ENCODE measurements at places on chromosomes 5 and 9. TPM values are rescaled to one million over a fixed set of nuclear protein-coding genes. Genes with fewer than 3 reads are reported as not detected.

The GLIPR2 gene
- 17.0 TPM for total RNA-seq

The ZNG1F gene
- 5.6 TPM for total RNA-seq

The CCNJL gene
- 1.3 TPM for total RNA-seq

DNA sequence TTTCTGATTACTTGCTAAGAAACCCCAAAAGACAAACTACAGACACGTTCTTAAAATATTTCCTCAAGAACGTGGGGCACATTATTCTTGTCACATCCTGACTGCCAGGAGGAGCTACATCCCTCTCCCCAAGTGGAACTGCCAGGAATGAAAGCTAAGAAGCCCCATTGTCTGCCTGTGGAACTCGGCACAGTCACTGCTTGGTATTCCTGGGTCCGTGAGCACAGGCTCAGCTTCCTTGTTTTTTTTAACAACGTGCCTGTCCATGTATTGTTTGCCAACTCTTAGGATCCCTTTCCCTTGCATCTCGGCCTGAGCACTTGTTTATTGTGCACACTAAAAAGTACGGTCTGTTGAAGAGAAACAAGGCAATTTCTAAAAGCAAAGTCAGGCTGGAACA lies 47.0 kb upstream of the SELENOP start:
- DNase-seq = no peak

- no peak for DNase-seq
Measured at GRCh38 chr5:891837-892393, 686 bp downstream of the BRD9 start.

GRCh38 chr5:1033178-1033577 lies 24.6 kb downstream of the NKD2 start:
- no peak for DNase-seq

DNA sequence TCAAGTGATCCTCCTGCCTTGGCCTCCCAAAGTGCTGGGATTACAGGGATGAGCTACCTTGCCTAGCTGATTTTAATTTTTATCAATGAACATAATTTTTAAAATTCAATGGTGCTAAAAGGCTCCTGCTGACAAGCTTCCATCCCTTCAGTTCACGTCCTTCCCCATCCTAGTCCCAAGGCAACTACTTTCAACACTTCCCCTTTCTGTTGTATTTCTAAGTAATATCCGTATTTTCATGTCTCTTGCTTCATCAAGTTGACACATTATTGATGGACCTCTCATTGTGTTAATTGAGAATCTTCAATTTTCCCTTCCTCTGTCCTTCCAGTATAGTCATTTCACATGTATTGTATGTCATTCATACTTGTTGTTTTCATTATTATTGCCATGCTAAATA lies 93.8 kb upstream of the RASGRF2 start:
- DNase-seq = no peak

GRCh38 chr9:135719472-135719871 lies 17.5 kb downstream of the KCNT1 start:
- no peak for DNase-seq

DNA sequence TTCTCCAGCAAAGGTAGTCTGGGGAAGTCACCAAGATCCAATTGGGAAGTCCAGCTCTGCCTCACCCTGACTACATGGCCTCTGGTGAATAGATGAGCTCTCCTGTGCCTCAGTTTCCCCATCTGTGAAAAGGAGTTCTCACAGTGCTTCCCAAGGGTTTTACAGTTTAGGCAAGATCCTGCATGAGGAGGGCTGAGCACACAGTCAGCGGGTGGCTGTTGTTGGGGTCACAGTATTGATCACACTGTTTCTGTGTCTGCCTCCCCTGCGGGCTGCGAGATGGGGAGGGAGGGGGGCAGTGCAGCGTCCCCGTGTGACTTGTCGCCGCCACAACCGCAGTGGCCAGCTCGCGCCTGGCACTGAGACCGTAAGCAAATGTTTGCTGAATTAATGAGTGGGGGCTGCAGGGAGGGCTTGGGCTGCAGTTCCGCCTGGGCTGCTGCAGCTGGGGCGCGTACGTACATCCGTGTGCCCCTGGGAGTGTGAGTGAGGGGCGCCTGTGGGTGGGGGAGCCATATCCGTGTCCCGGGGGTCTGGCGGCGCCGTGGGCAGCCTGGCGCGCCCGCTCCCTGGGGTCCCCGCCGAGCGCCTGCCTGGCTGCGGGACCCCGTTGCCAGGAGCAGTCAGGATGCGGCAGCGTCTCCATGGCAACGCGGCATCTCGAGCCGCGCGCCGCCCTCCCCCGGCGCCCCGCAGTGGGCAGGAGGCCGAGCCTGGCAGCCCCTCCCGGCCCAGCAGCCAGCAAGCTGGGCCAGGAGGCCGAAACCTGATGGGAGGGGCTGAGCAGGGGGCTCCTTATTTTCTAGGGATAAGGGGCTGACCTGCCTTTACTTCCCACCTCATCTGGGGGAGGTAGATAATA lies 31.4 kb upstream of the PSD2 start:
- no peak for DNase-seq

GRCh38 chr5:177183766-177184360 lies 50.3 kb downstream of the NSD1 start:
- DNase-seq = no peak

GRCh38 chr9:106025453-106025852 lies 331.1 kb downstream of the TMEM38B start:
- DNase-seq = no peak

DNA sequence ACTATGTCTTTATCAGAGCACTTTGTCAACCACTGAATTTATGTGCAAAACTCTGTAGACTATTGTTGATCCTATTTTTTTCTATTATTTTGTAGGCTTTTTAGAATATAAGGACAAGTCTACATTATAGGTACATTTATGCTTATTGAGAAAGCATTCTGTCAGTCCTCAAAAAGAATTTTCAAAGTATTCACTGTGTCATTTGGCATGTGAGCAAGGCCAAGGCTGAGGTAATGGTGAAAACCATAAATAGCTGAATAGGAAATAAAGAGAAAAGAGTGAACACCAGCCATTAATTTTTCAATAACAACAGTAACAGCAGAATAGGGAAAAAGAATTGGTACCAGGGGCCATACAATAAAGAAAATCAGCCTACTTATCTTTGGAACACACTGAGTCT lies 21.0 kb downstream of the SKIC3 start:
- no peak for DNase-seq

All from mucosa of gallbladder (tissue), 1 donor.